ENCODE measurements at places on chromosomes 5 and 9.

GRCh38 chr5:54249210-54250028, 61.0 kb downstream of the ARL15 start:
- DNase-seq, result peak; percentile 91

DNA sequence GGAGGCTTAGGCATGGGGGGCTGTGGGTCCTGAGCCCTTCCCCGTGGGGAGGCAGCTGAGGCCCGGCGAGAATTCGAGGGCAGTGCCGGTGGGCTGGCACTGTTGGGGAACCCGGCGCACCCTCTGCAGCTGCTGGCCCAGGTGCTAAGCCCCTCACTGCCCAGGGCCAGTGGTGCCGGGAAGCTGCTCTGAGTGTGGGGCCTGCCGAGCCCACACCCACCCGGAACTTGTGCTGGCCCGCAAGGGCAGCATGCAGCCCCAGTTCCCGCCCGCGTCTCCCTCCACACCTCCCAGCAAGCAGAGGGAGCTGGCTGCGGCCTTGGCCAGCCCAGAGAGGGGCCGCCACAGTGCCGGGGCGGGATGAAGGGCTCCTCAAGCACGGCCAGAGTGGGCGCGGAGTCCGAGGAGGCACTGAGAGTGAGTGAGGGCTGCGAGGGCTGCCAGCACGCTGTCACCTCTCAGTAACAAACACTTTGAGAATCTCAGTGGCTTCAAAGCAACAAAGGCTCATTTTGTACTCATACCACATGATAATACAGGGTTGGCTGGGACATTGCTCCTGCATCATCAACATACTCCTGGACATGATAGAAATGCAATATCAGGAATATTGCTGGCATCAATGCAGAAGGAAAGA, 265.7 kb upstream of the ANKRD55 start:
- DNase-seq, result no peak

DNA sequence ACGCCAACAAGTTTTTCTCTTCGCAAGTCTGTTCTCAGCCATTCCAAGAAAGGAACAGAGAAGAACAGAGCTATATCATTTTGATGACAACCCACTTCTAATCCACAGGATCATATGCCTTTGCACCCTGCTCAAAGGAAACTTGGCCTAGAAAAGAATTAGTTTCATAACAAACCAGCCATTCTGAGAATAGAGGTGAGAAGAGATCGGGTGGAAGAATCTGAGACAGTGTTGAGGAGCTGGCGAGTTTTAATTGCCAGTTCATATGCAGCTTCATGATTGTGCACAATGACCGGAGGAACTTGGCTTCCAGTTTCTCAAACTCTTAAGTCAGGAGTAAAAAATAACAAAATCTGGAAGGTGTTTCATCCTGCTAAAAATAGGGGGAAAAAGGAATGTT, 380.0 kb downstream of the NR2F1-AS1 start:
- no peak for DNase-seq

DNA sequence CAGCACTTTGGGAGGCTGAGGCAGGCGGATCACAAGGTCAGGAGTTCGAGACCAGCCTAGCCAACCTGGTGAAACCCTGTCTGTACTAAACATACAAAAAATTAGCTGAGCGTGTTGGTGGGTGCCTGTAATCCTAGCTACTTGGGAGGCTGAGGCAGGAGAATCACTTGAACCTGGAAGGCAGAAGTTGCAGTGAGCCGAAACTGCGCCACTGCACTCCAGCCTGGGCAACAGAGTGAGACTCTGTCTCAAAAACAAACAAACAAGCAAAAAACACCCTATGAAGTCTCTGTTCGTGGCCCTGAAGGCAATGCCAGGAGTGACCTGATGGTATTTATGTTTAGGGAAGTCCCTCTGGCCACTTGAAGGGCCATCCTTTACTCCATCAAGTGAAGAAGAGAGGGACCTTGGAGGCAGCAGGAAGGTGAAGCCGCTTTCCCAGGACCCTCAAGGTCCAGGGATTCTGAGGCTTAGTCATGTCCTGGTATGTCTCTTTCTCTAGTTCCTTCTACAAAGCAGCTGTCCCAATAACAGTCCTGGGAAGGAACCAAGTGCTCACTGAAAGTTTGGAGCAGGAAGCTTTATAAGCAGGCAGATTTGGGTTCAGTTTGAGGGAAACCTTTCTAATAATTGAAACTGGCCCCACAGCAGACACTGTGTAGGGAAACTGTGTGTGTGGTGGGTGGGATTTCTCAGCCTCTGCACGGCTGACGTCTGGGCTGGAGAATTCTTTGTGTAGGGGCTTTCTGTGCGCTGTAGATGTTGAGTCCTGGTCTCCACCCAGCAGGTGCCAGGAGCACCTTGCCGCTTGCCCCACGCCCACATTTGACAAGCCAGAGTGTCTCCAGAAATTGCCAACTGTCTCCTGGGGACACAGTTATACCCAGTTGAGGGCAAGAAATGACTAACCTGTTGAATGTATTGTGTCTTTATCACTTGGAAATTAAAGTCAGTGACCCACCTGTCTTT, 12.5 kb downstream of the PHF2 start:
- no peak for DNase-seq

- DNase-seq, result no peak
Measured at GRCh38 chr9:94100152-94100879, 16.1 kb downstream of the PTPDC1 start.
